ENCODE measurements at places on chromosomes 7 and 10.

DNA sequence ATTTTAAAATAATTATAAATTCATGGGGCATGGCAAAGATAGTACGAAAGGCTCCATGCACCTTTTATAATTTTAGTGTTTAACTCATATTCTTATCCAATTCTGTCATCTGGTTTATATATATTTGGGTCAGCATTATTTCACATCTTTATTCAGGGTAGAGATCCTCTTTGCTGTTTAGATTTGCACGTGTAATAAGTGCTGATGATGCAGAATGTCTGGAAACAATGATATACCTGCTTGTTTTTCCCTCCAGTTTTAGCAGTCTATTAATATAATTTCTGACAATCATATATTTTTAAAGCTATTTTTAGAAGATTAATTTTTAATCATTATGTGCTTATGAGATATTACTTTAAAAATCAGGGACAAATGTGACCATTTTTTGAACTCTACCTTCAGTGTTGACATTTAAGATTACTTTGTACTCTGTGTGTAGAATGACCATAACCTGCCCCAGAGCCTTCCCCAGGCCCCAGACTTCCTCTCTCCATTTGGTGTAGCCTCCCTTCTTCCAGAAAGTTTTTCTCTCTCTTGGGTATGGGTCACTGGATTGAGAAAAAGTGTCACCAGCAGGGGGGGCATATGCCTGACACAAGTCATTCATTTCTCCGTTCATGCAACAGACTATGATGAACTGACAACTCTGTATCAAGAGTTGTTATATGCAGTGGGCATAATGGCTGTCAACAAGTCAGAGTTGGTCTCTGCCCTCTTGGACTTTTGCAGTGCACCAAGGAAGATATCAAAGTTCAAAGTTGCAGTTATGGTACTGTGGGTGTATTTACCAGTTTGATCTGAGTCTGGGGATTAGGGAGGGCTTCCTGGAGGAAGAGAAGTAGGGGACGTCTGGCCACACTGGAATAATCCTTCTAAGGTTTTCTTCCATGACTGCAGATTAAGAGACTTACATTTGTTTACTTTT, 192.6 kb upstream of the CCDC6 start:
- DNase-seq = no peak

- DNase-seq = no peak
Measured at GRCh38 chr10:130479146-130479545, 343.0 kb downstream of the GLRX3 start.

GRCh38 chr10:103202319-103202718, 9.2 kb upstream of the NT5C2 start:
- DNase-seq = no peak

GRCh38 chr7:69692611-69693010, 94.3 kb downstream of the AUTS2 start:
- no peak for DNase-seq

DNA sequence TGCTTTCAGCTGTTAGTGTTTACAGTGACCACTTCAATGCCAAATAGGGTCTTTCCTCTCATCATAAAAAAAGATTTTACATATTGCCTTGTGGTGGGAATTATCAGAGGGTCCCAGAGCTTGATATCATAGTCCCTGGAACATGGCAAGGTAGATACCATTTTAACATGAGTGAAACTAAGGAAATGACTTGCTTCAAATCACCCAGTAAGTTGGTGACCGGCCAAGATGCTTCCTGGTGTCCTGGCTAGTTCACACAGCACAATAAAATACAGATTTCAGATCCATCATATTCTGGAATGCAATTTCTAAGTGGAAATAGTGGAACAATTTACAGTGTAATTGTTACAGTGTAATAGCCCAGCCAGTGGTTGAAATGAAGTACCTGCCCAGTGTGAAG, 36.6 kb downstream of the CNNM1 start:
- no peak for DNase-seq

DNA sequence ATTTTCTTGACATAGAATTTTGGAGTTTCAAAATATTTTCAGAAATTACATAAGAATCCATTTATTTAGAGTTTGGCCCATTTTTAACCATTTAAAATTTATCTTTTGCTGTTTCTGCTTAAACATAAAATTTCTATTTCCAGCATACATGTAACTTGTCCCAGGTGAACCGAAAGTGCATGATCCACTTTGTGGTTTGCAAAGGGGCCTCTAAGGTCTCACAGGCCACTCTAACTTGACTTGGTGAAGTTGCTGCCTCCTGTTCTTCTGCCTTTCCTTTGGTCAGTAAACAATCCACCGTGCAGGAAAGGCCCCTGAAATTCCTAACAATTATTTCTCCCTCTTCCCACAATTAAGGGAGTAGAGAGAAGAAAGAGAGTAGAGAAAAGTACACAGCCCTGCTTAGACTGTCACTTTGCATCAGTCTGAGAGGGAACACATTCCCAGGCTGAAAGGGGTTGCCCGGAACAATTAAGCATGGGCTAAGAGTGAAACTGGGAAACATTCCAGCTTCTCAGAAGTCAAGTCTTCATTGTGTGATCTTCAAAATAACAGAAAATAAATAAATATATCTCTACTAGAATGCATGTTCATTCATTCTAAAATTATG, 79.5 kb upstream of the SEMA3A start:
- DNase-seq = no peak

GRCh38 chr10:79186486-79187120, 117.8 kb downstream of the ZMIZ1 start:
- DNase-seq = no peak

DNA sequence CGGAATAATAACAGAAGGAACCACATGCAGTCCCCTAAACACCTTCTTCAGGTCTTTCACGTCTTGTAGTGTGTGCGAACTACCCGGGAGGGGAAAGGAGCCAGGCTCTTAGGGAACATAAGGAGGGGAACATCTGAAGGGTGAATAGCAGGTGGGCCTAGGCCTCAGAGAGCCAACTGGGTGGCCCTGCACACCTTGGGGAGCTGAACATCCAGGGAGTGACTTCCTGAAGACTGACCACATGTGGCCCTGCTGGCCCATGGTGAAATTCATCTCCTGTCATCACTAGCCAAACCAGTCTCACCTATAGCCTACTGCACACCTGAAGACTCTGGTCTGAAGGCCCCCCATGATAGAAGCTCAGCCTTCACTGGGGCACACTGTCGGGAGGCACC, 5.6 kb downstream of the CALML3 start:
- no peak for DNase-seq

- DNase-seq = no peak
Measured at GRCh38 chr7:133735222-133735621, 391.9 kb upstream of the LRGUK start.

DNA sequence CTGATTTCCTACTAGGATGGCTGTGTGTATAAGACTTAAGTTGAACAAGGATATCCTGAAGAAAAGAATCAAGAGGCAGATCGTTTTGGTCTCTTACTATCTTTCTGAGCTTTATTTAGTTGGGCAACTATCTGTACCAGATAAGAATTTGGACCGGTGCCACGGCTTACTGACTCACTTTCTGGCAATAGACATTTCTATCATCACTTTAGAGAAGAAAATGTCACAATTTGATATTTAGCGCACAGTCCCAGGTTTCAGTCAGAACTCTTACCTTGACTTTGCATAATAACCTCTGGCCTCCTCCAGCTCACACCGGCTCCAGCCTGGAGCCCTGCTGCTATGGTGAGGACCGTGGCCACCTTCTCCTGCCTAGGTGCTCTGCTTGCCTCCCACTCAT, 218.2 kb upstream of the MDFIC start:
- no peak for DNase-seq
